ENCODE measurements at places on chromosomes 4 and X.

DNA sequence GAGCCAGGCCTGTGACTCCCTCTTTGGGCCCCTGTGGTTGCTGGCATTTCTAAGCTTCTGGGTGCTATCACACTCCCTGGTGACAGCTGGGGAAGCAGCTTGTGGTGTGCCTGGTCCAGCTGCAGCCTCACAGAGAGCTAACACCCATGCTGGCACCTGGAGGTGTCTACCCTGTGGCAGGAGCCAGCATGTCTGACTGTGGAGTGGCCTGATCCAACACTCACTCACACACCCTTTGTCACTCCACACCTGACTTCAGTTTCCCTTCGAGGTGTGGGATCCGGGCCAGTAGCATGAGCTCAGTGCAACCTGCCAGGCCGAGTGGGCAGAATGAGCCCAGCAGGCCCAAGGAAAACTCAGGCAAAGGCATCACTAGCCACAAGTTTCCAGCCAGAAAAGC is 67.5 kb downstream of the TECRL start:
- DNase-seq: no peak

DNA sequence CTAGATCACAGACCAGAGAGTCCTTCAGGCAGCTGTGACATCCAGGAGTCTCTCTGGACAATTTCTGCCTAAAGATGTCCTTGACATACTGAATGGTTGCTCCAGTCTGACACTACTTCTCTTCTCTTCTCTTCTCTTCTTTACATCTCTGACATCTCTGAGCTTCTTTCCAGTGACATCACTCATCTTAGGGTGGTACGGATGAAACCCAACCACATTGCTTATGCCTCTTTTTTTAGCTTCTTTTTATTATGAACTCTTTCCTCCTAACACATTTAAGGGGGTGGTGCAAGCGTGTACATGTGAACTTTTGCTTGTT is 39.4 kb upstream of the IRF2 start:
- no peak for DNase-seq

DNA sequence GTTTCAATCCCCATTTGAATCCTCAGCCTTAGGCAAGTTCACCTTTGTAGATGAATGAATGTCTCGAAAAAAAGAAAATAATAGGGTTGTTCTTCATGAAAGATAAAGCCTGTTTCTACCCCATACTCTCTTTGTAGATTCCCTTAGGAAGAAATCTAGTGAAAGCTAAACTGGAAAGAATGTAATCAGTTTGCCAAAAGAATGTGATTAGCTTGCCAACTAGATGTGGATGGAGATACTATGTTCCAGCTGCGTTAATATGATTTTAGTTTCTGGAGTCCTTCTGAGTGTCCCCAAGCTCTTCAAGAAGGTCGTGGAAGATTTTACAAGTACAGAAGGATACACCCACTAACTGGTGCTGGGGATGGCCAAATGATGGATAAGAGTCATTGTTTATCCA is 162.3 kb upstream of the EDNRA start:
- no peak for DNase-seq

DNA sequence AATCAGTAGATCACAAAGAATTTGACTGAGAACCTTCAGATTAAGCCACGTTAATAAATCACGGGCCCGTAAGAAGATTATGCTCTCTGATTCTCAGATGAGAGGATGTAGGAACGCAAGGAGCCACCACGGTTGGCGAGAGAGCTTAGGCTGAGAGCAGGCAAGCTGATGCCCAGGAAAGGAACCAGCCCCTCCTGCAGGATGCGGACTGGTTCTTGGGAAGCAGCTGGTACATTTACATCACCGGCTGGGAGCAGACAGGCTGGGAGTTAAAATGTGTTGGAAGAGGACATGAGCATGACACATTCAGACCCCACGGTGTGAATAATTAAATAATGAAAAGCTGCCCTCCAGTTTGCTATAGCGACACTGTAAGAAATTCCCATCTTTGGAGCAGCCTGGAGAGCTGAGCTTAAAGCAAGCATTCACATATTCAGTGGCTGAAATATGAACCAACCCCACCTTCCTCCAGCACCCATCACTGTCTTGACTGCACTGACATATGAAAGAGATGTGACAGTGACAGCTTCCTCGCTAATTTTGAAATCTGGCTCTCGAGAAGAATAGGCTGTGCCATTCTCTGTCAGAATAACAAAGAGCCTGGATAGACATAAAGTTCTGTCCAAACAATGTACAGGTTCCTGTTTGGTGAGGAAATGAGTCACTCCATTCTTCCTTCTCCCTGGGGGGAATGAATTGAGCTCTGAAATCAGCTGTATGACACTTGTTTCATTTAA is 33.1 kb downstream of the LNX1 start:
- no peak for DNase-seq
